Omental fat pad (tissue), 4 donors: ENCODE measurements at places on chromosomes 1 and 21. TPM values are rescaled to one million over a fixed set of nuclear protein-coding genes. Genes with fewer than 3 reads are reported as not detected.
A peak's percentile ranks its signal among the peaks of the same experiment; 100 is the strongest.

DNA sequence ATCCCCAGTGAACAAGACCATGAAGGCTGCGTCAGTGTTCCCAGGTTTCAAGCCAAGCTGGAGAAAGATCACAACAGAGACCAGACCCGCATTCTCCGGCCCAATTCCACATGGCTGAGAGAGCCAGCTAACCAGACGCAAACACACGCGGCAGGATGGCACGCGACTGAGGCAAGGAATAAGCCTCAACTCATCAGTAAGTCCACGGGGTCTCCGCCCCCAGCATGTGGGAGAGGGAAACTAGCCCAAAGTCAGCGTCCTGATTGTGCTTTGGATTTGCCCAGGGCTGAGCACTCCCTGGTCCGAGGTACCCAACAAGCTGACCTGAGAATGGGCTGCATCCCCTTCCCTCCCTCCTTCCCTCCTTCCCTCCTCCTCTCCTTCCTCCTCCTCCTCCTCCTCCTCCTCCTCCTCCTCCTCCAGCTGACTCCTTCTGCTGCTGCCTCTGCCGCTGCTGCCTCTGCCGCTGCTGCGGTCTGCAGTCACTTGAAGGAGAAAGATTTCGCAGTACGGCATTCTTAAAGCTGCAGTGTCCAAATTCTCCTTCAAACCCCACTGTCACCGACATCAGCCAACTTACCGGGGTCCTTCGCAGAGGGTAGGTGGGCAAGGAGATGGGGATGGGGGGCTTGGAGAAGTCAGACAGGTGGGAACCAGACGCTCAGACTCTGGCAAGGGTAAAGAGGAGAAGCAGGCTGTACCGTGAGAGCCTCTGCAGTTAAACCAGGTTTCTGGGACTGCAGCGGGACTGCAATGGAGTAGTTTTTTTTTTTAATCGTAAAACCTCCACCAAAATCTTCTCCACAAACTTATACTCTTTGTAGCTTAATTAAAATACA is 33.0 kb upstream of the H6PD start:
- no peak for DNase-seq

- DNase-seq = no peak
Measured at GRCh38 chr1:202357506-202357905, 9.0 kb downstream of the PPP1R12B start.

CDKN2C gene
- 48.5 TPM for total RNA-seq

DNA sequence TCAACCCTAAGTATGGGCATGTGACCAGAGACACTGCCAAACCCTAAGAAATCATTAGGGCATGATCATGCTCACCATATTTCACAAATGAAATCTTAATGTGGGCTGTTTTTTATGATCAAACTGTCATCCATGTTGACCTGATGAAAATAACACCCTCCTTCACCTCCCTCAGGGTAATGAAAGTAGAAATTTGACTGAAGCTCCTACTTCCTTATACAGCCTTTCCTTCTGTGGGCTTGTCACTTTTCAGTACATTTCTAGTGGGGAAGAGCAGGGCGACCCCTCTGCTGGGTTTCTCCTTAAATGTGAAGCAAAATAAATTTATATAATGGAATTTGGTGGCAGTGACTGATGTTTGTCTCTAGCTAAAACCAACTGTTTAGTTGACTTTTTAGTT is 25.9 kb downstream of the IVNS1ABP start:
- no peak for DNase-seq

DNA sequence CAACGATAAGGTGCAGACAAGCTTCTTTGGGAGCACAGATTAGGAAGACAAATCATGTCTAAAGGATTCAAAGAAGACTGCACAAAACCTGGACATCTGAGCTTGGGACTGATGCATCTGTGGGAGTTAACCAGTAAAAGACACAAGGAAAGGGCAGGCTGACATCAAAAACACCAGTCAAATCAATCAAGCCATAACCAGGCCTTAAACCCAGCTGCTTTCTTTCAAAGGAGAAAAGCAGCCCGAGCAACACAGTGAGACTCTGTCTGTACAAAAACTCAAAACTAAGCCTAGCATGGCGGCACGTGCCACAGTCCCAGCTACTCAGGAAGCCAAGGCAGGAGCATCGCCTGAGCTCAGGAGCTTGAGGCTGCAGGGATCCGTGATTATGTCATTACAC is 411.6 kb downstream of the SMYD3 start:
- DNase-seq = no peak

- no peak for DNase-seq
Measured at GRCh38 chr1:218259800-218260199, 25.3 kb upstream of the RRP15 start.

GRCh38 chr1:167936930-167937708 is at the start of gene MPC2:
TSS of gene MPC2 (minus strand) at chr1:167937072. CDS start at chr1:167935841, 1,231 bp downstream.
- peak; percentile 52 for DNase-seq

PPIE gene
- total RNA-seq = 22.7 TPM

LCE2A gene
- not detected for total RNA-seq

DNA sequence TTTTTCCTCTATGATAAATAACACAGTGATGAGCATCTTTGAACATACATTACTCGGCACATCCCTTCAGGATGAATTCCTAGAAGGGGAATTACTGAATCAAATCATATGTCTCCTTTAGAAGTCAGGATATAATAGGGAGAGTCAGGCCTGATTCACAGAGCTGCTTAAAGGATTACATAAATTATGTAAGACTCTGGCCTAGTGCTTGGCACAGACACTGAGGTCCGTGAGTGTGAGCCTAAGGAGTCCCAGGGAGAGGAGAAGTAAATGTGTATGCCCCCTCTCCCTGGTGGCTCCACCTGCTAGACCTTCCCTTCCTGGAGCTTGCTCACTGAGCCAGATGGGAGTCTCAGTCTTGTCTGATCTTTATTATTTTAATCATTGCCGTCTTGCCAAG is 8.6 kb upstream of the FOXE3 start:
- DNase-seq = no peak

ZNF678 gene
- 9.9 TPM for total RNA-seq

CFAP141 gene
- not detected for total RNA-seq

GRCh38 chr1:241276391-241276790 is 80.6 kb downstream of the RGS7 start:
- no peak for DNase-seq

CLCA1 gene
- total RNA-seq = not detected

- no peak for DNase-seq
Measured at GRCh38 chr1:221760911-221761310, 19.0 kb upstream of the DUSP10 start.

DNA sequence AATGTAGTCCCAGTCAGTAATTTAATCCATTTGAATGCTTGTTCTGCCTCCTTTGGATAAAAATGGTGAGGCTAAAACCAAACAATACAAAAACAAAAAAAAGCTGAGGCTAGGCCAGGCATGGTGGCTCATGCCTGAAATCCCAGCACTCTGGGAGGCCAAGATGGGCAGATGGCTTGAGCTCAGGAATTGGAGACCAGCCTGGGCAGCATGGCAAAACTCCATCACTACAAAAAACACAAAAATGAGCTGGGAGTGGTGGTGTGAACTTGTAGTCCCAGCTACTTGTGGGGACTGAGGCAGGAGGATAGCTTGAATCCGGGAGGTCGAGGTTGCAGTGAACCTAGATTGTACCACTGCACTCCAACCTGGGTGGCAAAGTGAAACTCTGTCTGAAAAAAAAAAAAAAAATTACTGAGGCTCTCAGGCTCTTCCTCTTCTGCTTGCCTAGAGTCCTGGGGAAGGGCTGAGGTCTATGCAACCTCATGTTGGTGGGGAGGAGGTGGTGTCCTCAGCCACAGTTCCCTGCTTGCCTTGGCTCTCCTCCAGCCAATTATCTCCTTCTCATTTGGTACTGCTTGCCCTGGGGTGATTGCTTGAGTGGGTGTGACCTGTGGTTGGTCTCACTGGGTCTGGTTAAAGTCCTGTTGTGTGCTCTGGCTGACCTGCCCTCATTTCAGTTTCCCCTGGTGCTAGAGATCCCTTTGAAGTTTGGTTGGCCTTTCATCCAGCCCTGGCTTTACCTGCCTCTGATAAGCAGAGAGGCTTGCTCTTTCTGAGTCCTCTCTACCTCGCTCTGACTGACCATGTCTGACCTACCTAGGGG is 20.9 kb downstream of the S1PR1 start:
- no peak for DNase-seq

- DNase-seq = peak; percentile 93
Measured at GRCh38 chr1:37486680-37487618, 12.6 kb downstream of the ZC3H12A start.
